ENCODE measurements at places on chromosomes 6 and 20.

GRCh38 chr20:22320245-22320915 lies 264.0 kb downstream of the FOXA2 start:
- DNase-seq = no peak

- DNase-seq = no peak
Measured at GRCh38 chr6:130337534-130337933, 28.3 kb upstream of the TMEM200A start.

GRCh38 chr20:37490663-37491350 lies 30.2 kb upstream of the NNAT start:
- no peak for DNase-seq

- no peak for DNase-seq
Measured at GRCh38 chr6:62707156-62707555, 421.1 kb upstream of the KHDRBS2 start.

GRCh38 chr6:793261-793660 lies 100.3 kb upstream of the EXOC2 start:
- DNase-seq = no peak

Measured in stimulated activated CD4-positive, alpha-beta T cell treated with anti-CD3 and anti-CD28 coated beads, Interleukin-12 subunit alpha, Interleukin-12 subunit beta, amount 100 ng/mL, for 48 hours (primary cell).